ENCODE measurements at places on chromosomes 6 and 20.

- DNase-seq: no peak
Measured at GRCh38 chr6:97656706-97657350, 373.8 kb upstream of the MMS22L start.

GRCh38 chr6:107116931-107117330 is 1.6 kb upstream of the BEND3 start:
- no peak for DNase-seq

DNA sequence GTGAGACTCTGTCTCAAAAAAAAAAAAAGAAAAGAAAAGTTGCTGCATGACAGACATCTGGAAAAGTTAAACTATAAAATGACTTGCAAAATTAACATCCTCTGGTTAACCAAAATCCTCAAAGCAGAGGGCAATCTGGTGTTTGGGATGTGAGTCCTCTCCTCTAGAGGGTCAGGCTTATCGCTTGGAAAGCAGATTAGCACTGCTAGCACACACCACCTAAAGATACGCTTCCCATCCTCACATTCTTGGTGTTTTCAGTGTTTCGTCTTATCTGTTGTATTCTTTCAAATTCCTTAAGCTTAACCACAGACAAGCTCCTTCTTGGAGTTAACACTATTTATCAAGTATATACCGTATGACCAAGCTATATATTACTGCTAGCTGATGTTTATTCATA is 198.0 kb downstream of the SOX4 start:
- DNase-seq: no peak

GRCh38 chr6:148438632-148439031 is 96.0 kb downstream of the SASH1 start:
- DNase-seq: no peak

- no peak for DNase-seq
Measured at GRCh38 chr6:112156668-112157067, 69.3 kb downstream of the FAM229B start.
